Midbrain (tissue), 1 donor: ENCODE measurements at places on chromosomes 13 and 19.

- no peak for DNase-seq
Measured at GRCh38 chr13:110166598-110166997, 140.4 kb downstream of the COL4A1 start.

- DNase-seq, result no peak
Measured at GRCh38 chr13:20422362-20422761, 103.3 kb downstream of the CRYL1 start.

DNA sequence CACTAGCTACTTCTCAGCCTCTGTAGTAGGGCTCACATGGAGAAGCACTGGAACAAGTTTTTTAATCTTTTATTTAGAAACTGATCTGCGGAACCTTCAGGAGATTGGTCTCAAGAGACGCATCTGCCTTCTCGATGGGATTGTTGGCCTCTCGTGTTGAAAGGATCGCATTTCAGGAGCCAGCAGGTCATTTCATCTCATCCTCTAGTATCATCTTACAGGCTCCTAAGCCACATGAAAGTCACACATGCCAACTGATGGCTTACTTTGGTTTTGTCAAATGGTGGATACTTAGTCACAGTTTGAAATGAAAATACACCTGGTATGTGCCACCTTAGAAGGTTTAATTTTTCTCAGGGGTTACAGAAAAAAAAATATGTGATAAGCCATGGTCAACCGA lies 1703.6 kb downstream of the EFNB2 start:
- no peak for DNase-seq

- no peak for DNase-seq
Measured at GRCh38 chr13:38264363-38265131, 85.1 kb upstream of the UFM1 start.

- DNase-seq, result no peak
Measured at GRCh38 chr19:16001481-16002312, 52.9 kb downstream of the OR10H4 start.

GRCh38 chr19:29491995-29492577 lies 33.7 kb upstream of the VSTM2B start:
- DNase-seq, result peak; percentile 37

GRCh38 chr13:21796775-21797514 lies 126.1 kb downstream of the FGF9 start:
- no peak for DNase-seq

- no peak for DNase-seq
Measured at GRCh38 chr19:11205939-11206570, 8.7 kb upstream of the KANK2 start.

DNA sequence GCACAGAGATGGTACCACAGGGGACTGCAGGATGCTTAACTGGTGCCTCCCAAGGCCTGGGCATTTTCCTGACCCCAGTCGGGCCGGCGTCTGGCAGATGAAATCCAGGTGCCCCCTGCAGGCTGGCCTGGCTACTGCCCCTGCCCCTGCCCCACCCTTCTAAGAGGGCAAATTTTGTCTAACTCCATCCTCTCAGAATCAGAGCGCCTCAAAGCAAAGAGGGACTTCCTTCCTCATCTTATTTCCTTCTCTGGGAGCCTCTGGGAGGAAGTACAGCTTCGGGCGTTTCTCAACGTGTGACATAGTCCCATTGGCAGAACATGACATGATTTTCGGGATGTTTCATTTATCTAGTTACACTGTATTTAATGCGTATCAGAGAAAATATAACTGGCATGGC lies 2.7 kb downstream of the PRKACA start:
- DNase-seq, result no peak

GRCh38 chr13:32660227-32660626 lies 74.0 kb downstream of the PDS5B start:
- no peak for DNase-seq

DNA sequence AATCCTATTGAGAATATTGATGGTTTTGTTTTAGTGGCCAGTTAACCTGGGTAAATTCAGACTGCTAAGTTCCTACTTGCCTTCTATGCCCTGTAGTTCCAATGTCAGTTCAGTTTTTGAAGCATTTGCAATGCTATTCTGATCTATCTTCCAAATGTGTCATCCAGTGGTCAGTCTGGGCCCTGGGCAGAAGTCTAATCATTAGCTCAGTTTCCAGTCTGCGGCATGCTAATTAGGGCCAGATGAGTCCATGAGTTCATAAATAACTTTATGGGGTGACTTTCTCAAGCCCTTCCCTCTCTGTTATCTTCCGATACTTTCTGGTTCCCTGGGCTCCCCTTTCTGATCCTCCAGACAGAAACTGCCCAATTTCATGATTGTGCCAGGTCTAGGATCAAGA lies 32.7 kb downstream of the FAM187B start:
- no peak for DNase-seq

GRCh38 chr19:40078377-40078776 lies 12.4 kb downstream of the ZNF780A start:
- DNase-seq, result no peak

GRCh38 chr19:51145916-51146493 lies 3.9 kb downstream of the SIGLEC7 start:
- no peak for DNase-seq

DNA sequence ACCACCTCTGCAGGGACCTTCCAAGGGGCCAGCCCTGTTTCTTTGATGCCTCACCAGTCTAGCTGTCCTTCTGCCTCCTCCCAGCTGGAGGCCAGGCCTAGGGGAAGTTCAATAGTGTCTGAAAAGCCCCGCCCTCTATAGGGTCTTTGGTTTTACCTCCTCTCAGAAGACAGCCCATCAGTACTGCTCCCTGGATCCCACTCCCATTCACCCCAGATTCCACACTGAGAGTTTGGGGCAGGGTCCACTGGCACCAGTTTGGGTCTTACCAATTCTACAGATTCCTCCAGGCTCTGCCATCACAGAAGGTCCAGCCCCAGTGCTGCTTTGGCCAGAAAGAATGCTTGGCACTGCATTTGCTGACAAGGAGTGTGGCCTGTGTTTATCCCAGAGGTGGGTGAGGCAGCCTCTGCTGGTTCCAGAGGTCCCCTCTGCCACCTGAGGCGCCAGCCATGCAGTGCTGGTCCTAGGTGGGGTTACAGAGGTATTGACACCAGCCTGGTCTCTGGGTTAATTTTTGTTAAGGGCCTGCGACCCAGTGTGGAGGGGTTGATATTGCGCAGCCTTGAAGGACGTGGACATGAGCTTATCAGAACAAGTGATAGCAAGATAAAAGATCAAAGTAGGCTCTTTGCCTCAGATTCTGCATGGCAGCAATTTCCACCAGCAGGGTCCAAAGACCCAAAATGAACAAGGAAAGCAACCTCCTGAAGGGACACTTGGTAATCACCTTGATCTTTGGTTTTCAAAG lies 41.4 kb upstream of the IGSF23 start:
- DNase-seq, result no peak

DNA sequence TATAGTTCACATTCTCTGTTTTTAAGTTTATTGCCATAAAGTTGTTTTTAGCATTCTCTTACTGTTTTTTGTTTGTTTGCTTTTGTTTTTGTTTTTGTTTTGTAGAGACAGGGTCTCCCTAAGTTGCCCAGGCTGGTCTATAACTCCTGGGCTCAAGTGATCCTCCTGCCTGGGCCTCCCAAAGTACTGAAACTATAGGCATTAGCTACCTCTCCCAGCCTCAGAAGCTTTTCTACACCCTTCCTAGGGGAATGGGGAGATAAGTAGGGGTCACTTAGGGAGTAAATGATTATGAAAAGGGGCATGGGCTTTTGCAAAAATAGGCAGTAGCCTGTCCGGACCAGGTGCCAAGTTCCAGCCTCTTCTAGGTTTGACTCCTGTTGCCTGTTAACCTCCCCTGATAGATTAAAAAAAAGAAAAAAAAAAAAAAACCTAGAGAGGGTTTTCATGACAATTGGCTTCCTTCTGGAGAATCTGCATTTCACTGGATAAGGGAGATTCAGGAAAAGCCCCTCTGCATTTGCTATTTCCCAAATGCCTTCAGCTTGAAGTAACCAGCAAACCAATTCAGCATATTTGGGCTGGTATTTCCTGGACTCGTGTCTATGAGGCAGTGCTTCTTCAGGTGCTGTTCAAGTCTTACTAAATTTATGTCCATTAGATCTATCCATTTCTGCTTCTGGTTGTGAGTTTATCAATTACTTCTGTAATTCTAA lies 216.8 kb downstream of the TM9SF2 start:
- no peak for DNase-seq

DNA sequence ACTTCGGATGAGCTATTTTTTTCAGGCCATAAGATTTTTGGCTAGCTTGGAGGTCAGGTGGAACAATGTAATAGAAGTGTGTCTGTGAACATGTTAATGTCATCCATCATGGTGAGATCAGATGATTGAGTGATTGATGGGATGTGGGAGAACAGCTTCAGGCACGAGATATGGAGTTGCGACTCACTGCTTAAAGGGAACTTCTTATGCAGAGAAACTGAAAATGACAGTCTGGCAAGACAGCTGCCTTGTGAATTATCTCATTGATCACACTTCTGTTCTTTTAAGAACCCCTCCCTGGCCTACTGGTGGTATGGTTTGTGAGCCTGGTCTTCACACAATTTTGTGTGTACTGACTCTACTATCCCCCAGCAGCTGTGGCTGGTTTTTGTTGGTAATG lies 96.0 kb downstream of the OLFM4 start:
- DNase-seq, result no peak

DNA sequence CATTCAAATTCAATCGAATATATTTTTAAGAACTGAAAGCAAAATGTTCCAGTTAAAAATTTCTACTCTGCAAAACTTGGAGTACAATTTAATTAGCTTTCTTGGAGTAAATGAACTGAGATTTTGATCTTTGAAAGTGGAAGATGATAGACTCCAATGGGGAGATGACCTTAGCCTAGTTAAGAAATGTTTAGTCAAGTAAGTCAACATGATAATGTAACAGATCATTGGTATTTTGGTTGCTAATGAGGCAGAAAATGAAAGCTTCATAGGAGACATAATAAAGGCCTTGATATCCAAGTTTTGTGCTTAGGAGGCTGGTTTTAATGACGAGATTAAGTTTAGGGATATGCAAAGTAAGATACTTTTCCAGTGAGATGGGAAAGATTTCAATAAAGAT lies 181.7 kb downstream of the ITGBL1 start:
- DNase-seq, result no peak

DNA sequence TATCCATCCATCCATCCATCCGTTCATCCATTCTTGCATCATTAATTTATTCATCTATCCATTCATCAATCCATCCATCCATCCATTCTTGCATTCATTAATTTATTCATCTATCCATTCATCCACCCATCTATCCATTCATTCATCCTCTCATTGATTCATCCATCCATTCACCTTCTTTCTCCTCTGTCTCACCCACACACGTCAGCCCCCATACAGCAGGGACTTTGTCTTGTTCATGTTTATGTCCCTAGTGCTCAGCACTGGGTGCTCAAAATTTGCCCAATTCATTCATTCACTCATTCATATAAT lies 683 bp upstream of the AP1M2 start:
- no peak for DNase-seq

DNA sequence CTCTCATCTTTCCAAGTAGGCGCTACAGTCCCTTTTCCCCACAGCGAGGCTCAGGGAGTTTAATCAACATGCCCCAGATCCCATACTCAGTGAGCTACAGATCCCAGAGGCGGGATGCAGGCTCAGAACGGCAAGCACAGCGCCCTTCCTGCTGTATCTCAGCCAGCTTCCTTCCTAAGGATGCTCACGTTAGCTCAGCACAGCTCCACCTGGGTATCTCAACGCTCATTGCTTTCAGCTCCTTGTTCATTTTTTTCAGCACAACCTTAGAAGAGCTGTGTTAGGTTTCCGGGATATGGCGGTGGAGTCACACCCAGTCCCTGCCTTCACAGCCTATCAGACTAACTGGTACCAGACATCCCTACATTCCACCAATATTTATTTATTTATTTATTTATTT lies 3.1 kb upstream of the MEGF8 start:
- no peak for DNase-seq

DNA sequence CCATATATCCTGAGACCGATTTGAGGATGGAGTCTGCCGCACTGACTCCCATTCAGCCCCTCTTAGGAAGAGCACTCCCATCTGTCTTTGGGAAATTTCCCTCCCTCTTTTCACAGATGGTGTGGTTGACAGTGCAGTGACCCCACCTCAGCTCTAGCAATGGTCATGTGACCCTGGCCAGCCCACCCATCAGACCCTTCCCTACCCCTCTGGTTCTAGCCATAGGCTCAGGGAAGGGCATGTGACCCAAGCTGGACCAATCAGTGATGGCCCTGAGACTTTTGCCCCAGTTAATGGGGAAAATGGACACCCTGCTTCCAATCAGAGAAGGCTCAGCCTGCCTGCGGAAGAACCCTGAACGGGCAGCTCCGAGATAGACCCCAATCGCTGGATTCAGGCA lies 26.3 kb downstream of the IL12RB1 start:
- DNase-seq, result no peak

GRCh38 chr13:63864171-63864902 lies 2448.7 kb upstream of the PCDH20 start:
- no peak for DNase-seq

GRCh38 chr13:75760131-75761021 lies 124.2 kb downstream of the LMO7 start:
- no peak for DNase-seq

- no peak for DNase-seq
Measured at GRCh38 chr19:54257116-54257480, at the start of gene LILRB5. TSS of gene LILRB5 (minus strand) at chr19:54257273. CDS start at chr19:54257193, 80 bp downstream.

DNA sequence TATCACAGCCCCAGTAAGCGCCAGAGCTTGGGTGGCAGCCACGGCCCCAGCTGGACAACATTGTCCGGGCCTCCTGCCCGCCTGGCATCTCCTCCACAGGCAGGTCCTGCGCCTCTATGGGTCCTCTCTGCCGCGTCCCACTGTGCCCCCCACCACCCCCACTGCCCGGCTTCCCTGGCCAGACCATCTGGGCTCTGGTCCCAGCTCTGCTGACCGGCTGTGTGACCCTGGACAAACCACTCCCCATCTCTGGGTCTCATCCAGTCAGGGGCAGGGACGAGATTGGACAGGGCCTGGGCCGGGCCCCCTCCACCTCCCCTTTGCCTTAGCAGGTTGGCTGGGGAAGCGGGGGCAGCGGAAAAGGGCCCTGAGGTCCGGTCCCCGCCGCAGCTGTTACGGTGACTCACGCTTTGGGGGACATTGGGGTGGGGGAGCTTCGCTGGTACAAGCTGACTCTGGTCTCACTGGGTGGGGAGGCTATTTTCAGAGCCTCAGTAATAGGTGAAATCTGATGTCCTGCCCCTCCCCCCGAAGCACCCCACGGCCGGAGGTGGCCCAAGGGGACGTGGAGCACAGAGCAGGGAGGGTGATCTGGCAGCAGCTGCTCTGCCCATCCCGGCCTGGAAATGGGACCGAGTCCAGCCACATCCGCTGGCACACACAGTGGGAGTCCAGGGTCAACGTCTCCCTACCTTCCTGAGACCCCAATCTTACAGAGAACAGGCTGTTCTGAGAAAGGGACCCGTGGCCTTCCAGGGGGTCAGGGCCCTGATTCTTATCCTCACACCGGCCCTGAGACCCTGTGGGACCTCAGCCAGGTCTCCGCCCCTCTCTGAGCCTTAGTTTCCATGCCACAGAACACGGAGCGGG lies 9.1 kb downstream of the NFIC start:
- peak; percentile 85 for DNase-seq

- no peak for DNase-seq
Measured at GRCh38 chr13:87168390-87168789, 502.8 kb upstream of the SLITRK5 start.
